ENCODE measurements at places on chromosomes 4 and X.

DNA sequence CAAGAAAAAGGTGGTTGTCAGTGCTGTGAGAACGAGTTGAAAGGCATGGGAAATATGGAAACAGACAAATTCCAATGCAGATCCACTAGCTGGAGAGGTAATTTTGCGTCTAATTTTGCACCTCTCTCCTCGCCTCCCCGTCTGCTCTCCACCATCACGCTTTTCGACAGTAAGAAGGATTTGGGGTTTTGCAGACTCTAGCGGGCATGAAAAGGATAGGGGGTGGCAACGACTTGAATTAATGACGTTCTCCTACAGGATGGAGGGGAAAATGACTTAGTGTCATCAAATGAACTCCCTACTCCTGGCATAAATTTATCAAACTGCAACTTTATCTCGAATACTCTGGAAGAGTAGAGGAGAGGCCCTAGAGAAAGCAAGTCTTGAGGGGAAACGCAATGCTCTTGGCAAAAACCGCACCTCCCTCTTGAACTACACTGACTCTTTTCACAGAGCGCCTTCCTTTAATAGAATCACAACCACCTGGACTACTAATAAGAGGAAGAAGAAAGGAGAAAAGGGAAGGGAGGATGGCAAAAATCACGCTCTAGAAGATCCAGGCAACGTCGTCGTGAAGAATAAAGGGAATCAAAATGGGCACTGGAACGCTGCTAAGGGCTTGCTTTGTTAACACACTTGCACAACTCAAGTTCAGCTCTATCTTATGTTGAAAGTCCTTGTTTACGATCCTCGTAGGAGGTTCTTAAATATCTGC, 871 bp upstream of the SLITRK2 start:
- DNase-seq = no peak

- no peak for DNase-seq
Observed at GRCh38 chr4:185127021-185127925, 15.8 kb upstream of the SLC25A4 start.

GRCh38 chr4:152708361-152708760, 28.6 kb upstream of the TMEM154 start:
- DNase-seq = no peak

DNA sequence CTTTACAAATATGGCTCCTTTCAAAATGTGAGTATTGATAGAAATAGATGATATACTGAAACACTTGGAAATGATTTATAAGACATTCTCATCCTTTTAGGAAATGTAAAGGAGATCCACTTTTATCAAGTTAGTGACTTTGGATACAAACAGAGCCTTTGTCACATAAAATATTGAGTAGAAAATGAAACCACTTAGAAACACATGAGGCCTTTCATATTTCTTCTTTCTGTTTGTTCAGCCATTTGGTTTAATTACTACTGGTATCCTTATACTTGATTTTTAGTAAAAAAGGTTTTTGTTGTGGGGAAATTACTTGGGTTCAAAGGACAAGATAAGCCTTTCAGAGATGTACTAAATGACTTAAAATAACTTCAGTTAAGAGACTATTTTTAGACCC, 4.1 kb downstream of the STOX2 start:
- DNase-seq = no peak

GRCh38 chr4:129353490-129353889, 257.5 kb downstream of the C4orf33 start:
- DNase-seq = no peak

- DNase-seq = no peak
Observed at GRCh38 chr4:48898733-48899431, 7.7 kb downstream of the OCIAD2 start.

DNA sequence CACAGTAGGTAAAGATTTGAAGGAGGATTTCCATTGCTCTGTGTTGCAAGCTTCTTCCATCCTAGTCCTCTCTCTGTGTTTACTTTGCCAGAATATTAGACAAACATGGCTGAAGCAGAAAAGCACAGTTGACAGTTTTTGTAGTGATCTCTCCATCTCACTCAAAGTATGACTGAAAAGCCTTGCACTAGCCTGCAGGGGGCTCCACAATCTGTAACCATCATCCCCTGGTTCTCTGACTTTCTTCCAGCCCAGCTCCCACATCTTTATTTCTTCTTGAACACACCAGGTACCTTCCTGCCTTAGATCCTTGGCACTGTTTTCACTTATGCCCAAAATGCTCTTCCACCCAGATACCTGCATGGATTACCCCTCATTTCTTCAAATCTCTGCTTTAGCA, 34.1 kb upstream of the HHIP start:
- DNase-seq = no peak

DNA sequence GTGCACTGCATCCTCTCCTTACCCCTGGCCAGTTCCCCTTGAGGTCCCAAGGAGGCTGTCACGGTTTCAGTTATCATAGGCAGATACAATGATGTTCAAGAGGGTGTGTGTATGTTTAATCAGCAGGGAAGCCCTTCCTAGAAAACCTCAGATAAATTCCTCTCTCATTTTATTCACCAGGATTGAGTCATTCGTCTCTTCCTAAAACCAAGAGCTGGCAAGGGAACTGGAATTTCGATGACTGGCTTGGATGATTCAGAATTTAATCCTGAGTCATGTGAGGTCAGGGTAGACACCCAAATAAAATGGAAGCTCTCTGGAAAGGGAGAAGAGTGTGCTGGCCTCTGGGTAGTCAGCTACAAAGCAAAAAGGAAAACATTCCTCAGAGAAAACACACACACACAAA, 106.2 kb upstream of the RAPGEF2 start:
- DNase-seq = no peak

GRCh38 chr4:1799387-1800375, 6.6 kb downstream of the FGFR3 start:
- DNase-seq = no peak
